Activated naive CD4-positive, alpha-beta T cell (primary cell): ENCODE measurements at places on chromosomes 3 and 15.

- no peak for DNase-seq
Measured at GRCh38 chr15:68272721-68273271, 4.7 kb upstream of the FEM1B start.

GRCh38 chr3:177133860-177134815 lies 63.1 kb downstream of the TBL1XR1 start:
- DNase-seq: no peak

GRCh38 chr3:108664266-108664665 lies 74.7 kb downstream of the DZIP3 start:
- no peak for DNase-seq

DNA sequence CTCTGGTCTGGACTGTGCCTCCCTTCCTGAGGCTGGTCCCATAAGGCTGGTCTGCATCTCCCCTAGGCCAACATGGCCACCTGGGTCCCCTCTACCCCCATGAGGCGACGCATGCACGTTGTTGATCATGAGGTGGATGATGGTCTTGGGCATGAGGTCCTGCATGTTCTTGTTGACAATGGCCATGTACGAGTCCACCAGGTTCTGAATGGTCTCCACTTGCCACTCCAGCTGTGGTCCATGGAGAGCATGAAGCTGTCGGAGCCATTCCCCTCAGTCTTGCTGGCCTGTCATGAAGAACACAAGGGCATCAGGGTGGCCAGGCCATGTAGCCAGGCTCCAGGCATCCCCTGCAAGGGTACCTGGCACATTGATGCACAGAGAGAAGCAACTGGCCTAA lies 27.1 kb upstream of the CSPG4 start:
- DNase-seq: no peak

- no peak for DNase-seq
Measured at GRCh38 chr15:59550956-59551355, 60.6 kb upstream of the GCNT3 start.

DNA sequence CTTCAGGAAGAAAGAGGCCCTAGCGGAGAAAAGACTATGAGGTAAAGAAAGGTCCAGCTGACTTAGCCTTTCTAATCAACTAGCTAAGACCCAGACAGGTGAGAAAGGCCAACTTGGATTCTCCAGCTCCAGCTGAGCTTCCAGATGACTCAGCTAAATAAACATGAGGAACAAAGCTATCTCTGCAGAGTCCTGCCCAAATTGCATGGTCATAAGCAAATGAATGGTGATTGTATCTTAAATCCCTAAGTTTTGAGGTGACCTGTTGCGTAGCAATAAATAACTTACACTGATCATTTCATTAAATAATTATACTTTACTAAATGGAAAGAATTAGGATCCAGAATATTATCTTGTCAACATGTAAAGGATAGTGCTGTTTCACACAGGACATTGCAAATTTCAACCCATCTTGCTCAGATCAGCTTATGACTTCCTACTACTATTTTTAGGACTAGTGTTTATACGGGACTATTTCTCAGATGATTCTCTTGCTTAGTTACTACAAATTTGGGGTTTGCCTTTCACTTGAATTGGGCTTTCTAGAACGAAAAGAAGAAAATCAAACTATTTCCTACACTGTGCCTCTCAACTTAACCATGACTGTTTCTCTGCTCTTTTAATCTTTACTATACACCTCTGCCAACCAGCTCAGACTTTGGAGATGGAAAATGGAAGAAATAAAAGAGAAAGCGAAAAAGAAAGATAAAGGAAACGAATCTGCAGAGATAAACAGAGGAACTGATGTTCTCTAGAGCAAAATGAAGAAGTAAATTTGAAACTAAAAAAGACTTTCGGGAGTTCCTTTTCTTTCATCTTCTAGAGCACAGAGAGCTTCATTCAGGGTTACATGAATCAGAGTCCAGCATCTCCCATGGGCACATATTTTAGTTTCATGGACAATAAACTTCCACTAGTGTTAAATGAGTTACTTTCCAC lies 6.6 kb upstream of the ADGRG7 start:
- no peak for DNase-seq

DNA sequence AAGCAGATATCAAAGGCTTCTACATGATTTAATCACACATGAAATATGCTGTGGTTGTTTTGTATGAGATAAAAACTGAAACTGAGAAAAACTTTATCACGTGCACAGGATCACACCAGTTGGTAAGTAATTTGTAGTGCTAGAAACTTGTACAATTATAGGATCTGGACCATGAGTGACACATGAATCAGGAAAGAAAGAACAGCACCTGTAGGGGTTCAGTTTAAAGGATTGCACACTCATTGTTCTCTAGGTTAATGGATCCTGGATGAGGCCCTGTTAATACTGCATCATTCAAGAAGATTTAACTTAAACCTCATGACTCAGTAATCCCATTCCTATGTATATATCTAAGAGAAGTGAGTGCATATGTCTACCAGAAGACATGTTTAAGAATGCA lies 87.9 kb downstream of the STT3B start:
- no peak for DNase-seq

GRCh38 chr3:42805141-42805821 lies 991 bp upstream of the HIGD1A start:
- no peak for DNase-seq

GRCh38 chr3:71562938-71563337 lies 20.6 kb downstream of the FOXP1 start:
- no peak for DNase-seq

DNA sequence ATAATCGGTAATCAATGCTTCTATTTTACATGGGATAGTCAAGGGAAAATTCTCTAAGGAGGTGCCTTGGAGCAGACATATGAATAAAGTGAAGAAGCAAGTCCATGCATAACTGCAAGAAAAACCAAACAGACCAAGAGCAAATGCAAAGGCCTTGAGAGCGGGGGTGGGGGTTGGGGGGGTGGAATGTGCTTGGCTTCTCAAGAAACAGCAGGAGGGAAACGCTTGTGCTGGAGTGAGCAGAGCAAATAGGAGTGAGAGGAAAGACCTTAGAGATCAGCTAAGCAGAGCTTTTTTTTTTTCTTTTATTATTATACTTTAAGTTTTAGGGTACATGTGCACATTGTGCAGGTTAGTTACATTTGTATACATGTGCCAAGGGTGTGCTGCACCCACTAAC lies 260.8 kb downstream of the ARPP21 start:
- no peak for DNase-seq

GRCh38 chr3:6799264-6799915 lies 61.5 kb upstream of the GRM7 start:
- DNase-seq: no peak

- DNase-seq: no peak
Measured at GRCh38 chr3:138323971-138324370, 5.7 kb downstream of the NME9 start.

- no peak for DNase-seq
Measured at GRCh38 chr15:100043692-100044091, 298.1 kb downstream of the ADAMTS17 start.

DNA sequence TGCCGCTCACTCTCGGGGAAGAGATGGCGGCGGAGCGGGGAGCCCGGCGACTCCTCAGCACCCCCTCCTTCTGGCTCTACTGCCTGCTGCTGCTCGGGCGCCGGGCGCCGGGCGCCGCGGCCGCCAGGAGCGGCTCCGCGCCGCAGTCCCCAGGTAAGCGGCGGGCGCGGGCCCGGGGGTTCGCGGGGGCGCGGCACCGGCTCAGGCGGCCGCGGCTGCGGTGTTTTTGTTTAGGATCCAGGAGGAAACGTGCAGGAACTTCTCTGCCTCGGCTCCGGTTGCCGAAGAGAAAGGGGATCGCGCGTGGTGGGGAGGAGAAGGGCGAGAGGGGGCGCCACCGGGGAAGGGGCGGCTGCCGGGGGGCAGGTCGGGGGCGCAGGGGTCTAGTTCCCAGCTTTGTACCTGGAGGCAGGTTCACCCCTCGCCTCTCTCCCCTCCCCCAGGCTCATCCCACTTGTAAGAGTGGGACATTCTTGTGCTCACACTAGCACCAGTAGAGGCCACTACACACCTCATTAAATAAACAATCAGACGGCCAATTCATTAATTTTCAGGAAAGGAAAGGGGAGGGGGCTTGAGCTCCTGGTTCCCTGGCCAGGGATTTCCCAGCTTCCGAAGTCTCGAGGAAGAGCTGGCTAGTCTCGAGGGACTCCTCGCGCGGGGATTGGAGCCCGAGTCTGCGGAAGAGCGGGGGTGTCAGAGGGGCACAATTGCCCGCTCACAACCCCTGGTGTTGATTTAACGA lies 562 bp downstream of the NEO1 start:
- peak; percentile 23 for DNase-seq

DNA sequence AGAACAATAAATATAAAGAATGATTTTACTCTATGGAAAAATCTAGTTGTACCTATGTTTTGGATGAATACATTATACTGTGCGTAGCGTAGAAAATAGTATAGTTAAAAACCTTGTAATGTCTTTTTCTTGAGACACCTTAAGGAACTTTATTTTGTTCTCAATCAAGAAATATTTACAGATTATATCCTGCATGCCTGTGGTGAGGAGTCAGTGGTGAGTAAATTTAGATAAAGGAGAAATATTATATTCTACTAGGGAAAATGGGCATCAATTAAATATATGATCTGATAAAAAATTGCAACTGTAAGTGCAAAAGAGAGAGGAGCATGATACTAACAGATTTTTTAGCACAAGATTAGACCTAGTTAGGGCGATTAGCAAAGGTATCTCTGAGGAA lies 157.7 kb downstream of the RBMS3 start:
- DNase-seq: no peak

DNA sequence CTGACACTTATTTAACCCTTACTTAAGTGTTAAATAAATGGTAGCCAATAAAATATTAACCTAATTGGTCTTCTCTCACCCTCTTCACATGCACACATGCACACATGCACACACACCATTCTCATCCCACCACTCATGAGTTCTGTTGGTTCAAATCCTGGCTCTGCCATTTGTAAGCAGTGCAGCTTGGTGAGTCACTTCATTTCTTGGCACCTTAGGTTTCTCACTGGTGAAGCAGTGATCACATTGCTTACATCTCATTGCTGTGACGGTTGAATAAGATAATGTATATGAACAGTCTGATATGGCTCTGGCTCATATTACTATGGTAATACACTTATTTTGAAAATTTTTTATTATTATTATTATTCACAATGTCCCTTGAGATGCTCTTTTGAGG lies 33.8 kb downstream of the RIOX2 start:
- DNase-seq: no peak

DNA sequence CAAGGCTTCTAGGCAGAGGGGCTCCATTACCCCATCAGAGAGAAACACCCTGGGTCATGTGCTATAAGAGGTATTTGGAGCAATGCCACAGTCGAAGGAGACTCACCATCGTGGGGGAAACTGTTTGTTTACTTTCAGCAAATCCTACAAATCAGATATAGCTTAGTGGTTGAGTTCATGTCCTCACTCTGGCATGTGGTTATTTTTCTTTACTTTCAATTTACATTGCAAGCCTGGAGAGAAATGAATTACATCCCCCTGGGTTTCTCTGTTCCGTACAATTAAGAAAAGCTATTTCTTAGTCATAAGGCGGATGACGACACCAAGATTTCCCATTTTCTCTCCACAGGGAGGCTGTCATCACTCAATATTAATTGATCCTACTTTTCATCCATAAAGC lies 36.9 kb downstream of the RFTN1 start:
- DNase-seq: no peak

- no peak for DNase-seq
Measured at GRCh38 chr3:138941259-138941885, 5.6 kb downstream of the FOXL2 start.

DNA sequence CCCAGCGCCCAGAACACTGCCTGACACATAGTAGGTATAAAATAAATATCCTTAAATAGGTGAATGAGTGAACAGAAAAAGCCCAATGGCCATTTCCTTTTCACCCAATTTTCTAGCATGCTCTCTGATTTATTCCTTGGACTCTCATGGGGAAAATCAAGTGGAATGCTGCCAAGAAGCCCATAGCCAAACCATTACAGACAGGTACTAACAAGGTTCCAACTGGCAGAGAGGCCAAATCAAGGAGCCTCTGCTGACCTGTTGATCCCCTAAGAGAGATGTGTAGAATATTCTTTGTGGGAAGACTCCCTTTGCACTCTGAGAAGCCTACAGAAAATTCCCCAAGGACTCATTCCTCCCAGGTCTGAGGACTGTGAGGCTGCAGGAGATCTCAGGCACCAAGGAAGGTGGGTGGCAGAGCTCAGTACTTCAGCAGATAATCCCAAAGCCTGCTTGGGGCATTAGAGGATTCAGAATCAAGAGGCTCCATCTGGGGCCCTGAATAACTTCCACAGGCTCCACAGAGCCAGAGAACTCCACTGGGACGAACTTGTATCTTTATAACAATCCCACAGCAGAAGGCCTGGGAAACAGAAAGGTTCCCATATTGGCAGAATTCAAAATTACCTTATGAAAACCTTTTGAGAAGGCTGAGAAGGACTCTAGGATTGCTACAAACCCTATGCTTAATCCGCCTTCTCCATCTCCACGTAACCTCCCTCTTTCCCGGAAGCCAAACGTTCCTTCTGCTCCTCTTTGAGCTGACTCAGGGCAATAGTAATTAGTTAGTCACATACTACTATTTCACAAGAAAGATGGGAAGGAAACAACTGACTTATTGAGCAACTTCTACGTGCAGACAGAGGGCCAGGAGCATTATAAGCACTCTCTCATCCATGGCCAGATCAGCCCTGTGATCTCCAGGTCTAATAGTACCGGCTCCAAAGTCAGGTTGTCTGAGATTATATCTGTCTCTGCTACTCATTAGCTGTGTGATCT lies 34.5 kb downstream of the PRICKLE2 start:
- no peak for DNase-seq

DNA sequence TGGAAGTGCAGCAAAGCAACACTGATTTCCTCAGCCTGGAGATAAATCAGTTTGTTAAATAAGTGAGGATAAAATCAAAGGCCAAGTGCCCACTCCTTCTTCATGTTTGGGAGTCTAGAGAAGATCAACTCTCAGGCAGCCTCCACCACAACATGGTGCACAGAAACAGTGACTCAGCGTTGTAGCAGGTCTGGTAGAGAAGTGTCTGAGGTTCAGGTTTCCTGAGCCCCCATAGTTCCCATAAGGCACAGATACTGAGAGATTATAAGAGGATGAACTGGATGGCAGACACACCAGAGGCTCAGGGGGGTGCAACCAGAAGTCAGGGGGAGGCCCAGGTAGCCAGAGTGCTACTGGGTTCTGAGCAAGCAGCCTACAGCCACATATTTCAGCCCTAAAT lies 166.7 kb downstream of the FRMD5 start:
- no peak for DNase-seq
